Subcutaneous adipose tissue (tissue), 4 donors: ENCODE measurements at places on chromosomes 2 and 18. TPM values are rescaled to one million over a fixed set of nuclear protein-coding genes. Genes with fewer than 3 reads are reported as not detected.

IL36RN gene
- total RNA-seq: not detected

UPP2 gene
- not detected for total RNA-seq

PTH2R gene
- total RNA-seq: 1.8 TPM

TEX44 gene
- total RNA-seq: not detected

INHBB gene
- 67.8 TPM for total RNA-seq

CDH20 gene
- not detected for total RNA-seq

VWC2L gene
- total RNA-seq: not detected

ZNF532 gene
- total RNA-seq: 37.2 TPM

CPLX4 gene
- total RNA-seq: not detected

CHRND gene
- not detected for total RNA-seq
